CD4-positive, CD25-positive, alpha-beta regulatory T cell (primary cell): ENCODE measurements at places on chromosomes 5 and 9.
A peak's percentile ranks its signal among the peaks of the same experiment; 100 is the strongest.

DNA sequence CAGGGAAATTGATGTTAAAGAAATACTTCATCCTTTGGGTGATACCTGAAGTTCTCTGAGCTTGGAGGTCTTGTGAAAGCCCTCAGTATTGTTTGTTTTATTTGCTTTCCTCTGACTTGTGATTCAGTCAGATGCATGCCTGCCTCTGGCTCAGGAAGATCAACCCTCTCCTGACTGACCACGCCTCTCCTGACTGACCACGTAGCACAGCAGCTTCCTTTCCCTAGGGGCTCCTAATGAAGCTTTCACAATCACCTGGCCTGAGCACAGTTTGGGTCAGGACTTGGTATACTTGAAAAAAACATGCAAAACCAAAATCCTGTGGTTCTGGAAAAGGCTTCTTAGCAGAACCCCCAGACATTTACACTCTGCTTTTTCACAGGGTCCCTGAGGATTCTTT, 3.8 kb downstream of the TGFBI start:
- no peak for DNase-seq

GRCh38 chr5:137842296-137842695, 25.4 kb upstream of the MYOT start:
- no peak for DNase-seq

GRCh38 chr9:122402874-122403273, 32.0 kb downstream of the PTGS1 start:
- DNase-seq: no peak

DNA sequence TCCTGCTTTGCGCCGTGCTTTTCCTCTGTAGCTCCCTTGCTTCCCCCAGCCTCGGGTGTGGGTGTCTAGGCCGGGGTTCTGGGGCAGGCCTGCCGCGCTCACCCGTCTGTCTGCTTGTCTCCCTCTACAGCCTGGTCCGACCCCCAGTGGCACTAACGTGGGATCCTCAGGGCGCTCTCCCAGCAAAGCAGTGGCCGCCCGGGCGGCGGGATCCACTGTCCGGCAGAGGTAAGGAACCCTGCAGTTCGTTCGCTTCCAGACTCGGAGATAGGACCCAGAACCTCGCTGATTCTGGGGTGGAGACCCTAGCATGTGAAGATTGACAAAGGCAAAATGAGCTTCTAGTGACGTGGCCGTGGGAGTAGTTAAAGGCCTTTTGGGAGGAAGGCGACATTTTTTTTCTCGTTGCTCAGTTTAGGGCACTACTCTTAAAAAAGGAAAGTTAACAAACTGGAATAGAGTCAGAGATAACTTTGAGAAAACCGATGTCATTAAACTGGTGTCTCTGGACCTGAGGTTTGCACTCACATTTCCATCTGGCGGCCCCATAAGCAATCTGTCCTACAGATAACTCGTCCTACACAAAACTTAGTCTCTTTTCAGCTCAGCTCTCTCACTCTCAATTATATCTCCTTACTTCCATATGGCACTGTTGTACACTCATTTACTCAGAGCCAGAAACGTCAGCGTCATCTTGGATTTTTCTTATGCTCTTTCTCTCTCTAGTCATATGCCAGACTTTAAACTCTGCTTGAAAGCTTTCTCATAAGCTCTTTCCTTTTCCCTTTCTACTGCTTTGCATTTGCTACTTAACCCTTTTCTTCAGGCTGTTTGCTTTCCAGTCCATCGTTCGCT, 561 bp downstream of the SEC61B start:
- DNase-seq: no peak

- DNase-seq: no peak
Observed at GRCh38 chr9:110257097-110257841, 962 bp upstream of the TXN start.

GRCh38 chr5:66326276-66326675, 182.2 kb downstream of the SREK1 start:
- no peak for DNase-seq

GRCh38 chr5:60143942-60144549, 250.5 kb upstream of the PDE4D start:
- DNase-seq: no peak

DNA sequence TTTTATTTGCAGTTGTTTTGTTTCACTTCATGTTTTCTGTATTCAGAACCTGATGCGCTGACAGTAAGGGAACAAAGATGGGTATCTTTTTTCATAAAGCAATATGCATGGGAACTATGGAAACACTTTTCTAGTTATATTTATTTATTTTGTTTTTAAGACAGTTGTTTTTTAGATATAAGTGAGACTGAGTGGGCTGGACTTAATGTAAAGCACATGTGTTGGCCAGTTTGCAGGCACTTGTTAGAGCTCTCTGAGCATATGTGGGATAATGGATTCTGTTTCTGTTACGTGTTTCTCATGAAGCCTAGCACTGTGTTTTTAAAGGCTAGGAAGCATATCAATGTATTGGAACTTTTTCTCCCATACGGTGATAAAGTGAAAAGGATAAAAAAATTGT, 164.1 kb downstream of the PRR16 start:
- no peak for DNase-seq

DNA sequence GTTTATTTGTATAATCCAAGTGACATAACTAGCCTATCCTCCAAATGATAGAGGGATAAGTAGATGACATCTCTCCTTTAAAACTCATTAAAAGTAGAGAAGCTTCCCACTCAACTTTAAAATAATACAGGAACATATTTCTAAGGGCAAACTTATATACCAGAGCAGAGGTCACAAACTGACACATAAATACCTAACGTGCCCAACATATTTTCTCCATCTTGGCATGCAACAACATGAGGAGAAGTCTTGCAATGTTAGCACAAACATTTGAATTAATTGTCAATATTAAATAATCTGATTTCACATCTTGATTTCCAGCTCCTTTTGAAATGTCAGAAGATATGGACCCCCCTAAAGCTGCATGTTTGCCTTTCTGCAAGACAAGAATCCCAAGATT, 335.0 kb downstream of the DEPDC1B start:
- no peak for DNase-seq

DNA sequence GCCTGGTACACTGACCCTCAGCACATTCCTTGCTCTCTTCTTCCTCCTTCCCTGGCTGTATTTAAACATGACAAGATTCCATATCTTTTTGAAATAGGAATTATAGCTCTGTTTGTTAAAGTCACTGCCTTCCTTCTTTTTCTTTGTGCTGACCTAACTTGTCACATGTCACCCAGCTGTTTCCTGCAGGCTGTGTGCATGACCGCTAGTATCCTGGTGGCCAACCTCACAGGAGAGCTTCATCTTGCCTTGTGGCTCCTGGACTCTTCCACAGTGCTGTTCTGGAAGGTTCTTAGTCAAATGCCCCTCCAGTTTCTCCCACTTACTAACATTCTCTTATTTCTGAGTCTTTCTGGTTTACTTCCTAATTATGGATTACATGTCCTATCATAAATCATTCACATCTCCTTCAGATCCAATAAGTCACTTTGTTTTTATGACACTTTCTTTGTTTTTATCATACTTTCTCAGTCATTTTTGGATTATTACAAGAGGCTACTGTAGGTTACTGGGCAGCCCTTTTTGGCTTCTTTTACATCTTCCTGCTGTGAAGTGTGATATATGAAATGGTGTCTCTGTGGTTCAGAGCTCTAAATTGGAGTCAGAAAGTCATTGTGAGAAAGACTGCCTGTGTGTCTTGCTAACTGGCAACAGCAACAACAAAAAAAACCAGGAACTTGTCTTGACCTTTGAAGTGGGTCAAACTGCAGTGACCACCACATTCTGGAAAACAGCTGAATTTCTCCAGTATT, 463.6 kb upstream of the DAP start:
- no peak for DNase-seq

DNA sequence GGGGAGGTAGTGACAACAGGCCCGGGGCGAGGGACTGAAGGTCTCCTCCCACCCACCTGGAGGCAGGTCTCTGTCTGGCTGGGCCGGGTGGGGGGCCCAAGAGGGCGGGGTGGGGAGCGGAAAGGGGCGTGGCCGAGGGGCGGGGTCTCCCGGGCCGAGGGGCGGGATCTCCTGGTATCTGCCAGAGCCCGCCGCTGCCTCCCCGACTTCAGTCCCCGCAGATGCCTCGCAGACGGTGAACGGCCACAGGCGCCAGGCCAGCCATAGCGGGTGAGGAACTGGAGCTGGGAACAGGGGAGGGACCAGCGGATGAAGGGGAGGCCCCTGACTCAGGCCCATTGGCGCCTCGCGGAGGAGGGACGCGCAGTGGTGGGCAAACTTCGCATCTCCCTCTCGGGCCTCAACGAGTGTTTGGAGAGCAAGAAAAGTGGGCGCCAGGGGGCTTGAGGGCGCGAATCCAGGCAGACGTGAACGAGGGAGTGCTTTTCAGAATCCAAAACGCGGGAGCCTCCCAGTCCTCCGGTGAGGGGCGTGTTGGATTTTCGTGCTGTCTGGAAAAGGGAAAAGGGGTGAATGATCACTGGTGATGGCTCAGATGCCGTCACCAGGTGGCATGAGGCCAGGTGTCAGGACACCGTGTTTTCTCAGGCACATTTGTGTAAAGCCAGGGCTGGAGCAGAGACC, at the start of gene ADGRD2:
ADGRD2 (plus strand) TSS at position 211 of the 684 bp plus-strand sequence. CDS start 1,216 bp downstream, outside the sequence.
- no peak for DNase-seq

DNA sequence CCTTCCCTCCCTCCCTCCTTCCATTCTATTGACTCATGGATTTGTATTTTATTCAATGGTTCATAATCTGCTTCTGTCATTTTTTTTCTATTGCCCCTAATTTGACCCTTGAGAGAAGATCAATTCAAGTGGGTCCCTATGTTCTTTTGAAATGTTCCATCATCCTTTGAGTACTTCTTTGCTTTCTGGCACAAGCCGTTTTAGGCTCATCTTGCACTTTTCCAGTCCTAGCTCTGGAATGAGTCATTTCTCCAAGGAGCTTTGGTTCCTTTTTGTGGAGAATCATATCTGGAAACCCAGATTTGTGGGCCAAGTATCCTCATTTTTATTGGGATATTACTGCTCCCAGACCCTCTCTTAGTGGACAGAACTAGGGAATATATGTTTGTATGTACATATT, 126.8 kb upstream of the PTPN3 start:
- no peak for DNase-seq

- peak; percentile 30 for DNase-seq
Observed at GRCh38 chr9:26975728-26976707, 19.8 kb downstream of the IFT74 start.

GRCh38 chr5:169745441-169746146, 108.5 kb downstream of the DOCK2 start:
- DNase-seq: no peak

GRCh38 chr9:95497772-95498171, 19.0 kb downstream of the PTCH1 start:
- no peak for DNase-seq

- no peak for DNase-seq
Observed at GRCh38 chr9:79895232-79895631, 323.5 kb downstream of the TLE4 start.

- no peak for DNase-seq
Observed at GRCh38 chr9:78590068-78590467, 293.1 kb downstream of the PSAT1 start.

- no peak for DNase-seq
Observed at GRCh38 chr9:95864852-95865580, 10.5 kb upstream of the ERCC6L2 start.

DNA sequence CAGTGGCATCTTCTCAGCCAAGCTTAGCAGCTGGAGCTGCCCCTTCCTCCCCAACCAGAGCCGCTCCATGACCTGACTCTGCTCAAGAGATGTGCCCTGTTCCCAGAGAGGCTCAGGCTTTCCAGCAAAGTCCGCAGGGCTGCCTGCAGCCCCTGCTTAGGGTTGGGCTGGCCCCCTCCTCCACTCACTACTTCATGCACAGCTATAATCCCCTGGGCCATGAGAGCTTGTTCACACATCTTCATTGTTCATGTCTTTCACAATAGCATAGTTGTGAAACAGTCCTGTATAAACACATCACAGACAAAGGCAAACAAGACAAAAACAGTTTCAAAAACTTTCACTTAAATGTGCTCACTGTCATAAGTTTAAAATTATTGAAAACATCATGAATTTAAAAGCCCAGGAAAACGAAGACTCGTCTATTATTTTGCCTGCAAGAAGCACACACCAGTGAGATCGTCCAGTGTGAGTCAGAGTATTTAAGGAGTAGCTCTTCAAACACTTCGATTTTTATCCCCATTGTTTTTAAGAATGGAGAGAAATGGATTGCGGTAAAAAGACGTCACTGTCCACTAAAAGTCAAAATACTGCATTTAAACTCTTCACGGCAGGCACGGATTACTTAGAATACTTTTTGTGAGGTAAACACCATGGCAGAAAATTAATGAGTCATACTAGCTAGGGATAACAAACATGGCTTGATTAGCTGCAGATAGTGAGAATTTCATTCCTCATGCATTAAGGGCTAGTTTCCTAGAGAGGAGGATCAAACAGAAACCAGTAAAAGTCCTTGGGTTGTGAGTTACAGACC, 40.7 kb upstream of the S1PR3 start:
- DNase-seq: no peak

GRCh38 chr9:89440548-89440947, 57.4 kb downstream of the SEMA4D start:
- DNase-seq: no peak

DNA sequence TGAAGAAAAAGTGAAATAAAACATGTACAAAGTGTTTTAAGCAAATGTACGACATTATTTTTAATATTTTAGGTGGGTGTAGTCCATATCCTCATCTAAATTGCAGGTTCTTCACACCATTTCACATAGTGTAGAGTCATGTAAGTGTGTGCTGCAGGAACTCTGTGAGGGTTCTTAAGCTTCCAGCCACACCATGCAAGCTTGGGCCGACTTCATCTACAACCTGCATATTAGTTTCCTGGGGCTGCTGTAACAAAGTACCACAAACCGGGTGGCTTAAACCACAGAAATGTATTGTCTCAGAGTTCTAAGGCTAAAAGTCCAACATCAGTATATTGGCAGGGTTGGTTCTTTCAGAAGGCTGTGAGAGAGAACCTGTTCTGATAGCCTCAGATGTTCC, 10.2 kb downstream of the PAM start:
- DNase-seq: no peak

- DNase-seq: no peak
Observed at GRCh38 chr5:131759704-131760103, 37.1 kb downstream of the FNIP1 start.

DNA sequence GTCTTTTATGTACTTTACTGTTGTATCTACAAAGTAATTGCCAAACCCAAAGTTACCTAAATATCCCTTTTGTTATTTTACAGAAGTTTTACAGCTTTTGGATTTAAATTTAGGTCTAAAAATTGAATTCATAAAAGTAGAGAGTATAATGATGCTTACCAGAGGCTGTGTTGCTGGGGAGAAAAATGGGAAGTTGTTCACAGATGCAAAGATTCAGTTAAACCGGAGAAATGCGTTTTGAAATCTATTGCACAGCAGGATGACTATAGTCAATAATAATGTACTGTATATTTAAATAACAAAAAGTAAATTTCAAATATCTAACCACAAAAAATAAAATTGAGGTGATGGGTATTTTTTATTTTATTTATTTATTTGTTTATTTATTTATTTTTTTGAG, 2.6 kb upstream of the ANKRD18A start:
- DNase-seq: no peak

- DNase-seq: peak; percentile 15
Observed at GRCh38 chr5:80487829-80488721, at the start of gene FAM151B. TSS of gene FAM151B (plus strand) at chr5:80488100. CDS start at chr5:80488124, 24 bp downstream.

DNA sequence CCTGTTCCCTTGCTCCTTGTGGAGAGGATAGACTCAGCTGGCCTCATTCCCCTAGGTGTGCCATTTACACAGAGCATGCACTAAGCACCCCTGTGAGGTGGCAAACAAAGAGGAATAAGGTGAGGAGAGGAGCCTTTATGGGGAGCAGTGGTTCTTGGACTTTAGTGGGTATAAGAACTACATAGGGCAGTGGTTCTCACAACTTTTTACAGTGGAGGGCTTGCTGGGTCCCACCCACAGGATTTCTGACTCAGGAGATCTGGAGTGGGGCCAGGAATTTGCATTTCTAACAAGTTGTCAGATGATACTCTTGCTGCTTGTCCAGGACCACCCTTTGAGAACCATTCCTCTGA, 42.0 kb downstream of the CSF1R start:
- no peak for DNase-seq
